Endothelial cell of umbilical vein (primary cell): ENCODE measurements at places on chromosomes 2 and 18. TPM values are rescaled to one million over a fixed set of nuclear protein-coding genes. Genes with fewer than 3 reads are reported as not detected.

DNA sequence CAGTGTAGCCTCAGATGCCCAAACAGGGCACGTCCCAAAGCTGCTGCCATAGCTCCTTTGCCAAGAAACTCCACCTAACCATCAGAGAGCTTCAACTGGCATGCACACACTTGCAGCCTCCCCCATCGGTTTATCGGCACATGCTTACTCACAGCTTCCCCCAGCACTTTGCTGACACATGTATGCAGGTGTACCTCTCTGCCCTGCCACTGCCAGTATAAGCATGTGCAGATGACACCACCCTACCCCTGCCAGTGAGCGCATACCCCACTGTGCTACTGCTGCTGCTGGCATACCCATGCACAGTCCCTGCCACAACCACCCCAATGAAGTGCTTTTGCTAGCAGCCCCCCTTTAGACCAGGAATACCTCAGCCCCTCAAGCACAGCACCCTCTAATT, 1231.0 kb downstream of the DSC3 start:
- no peak overlapping the region for H3K27ac ChIP-seq
- no peak overlapping the region for H3K4me3 ChIP-seq
- no peak for DNase-seq
- H3K36me3 ChIP-seq: no peaks in the 10 kb centered on the region

- DNase-seq: no peak
- no peak overlapping the region for H3K27ac ChIP-seq
- no peak overlapping the region for H3K4me3 ChIP-seq
- H3K4me1 ChIP-seq: no peaks in the 10 kb centered on the region
- no peaks in the 10 kb centered on the region for H3K36me3 ChIP-seq
Observed at GRCh38 chr2:7812231-7812995, 869.4 kb upstream of the ID2 start.

Gene PSMA8
- not detected in 2 replicates for polyA plus RNA-seq

DNA sequence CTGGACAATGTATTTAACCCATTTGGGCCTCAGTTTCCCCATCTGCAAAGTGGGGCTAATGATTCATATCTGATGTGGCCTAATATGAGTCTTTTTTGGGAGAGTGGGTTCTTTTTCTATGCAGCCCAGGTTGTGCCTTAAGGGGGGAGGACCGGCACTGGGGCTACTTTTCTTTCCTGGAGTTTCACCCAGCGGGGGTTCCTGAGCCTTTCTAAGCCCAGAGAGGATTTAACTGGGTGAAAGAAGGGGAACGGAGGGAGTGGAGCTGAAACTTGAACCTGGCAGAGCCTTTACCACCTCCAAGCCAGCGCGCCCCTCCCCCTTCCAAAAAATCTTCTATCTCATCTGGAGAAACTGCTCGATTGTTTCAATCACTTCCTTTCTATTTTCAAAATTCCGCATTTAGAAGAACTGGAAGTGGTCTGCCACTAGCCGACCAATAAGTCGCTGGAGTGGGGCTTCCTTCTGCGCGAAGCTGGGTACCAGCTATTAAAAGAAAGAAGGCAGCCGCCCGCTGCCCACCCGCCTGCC, 205.0 kb upstream of the SMAD2 start:
- H3K27me3 ChIP-seq: peaks cover 42% of the 10 kb centered on the region
- DNase-seq: no peak
- H3K36me3 ChIP-seq: no peaks in the 10 kb centered on the region
- H3K4me1 ChIP-seq: no peaks in the 10 kb centered on the region
- H3K4me3 ChIP-seq: no peak overlapping the region
- no peak overlapping the region for H3K27ac ChIP-seq

GRCh38 chr2:147425437-147426029, 419.3 kb upstream of the ACVR2A start:
- H3K36me3 ChIP-seq: no peaks in the 10 kb centered on the region
- no peak overlapping the region for H3K27ac ChIP-seq
- DNase-seq: no peak
- no peaks in the 10 kb centered on the region for H3K4me1 ChIP-seq
